ENCODE measurements at places on chromosomes 4 and X.

DNA sequence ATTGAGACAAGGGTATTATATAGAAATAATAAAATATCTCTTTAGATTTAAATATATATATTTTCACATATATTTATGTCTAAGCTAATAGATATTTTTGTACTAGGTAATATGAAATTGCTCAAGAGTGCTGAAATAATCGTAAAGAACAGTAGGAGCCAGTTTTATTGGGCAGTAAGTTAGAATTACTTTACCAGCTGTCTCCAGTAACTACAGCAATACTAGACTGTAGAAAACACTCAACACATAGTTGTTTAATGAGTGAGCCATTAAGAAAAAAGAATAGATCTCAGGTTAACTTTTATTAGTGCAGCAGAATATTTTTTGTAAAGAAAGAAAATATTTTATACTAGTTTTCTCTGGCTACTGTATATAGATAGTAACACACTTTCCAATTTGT is 715.2 kb downstream of the TRIML1 start:
- DNase-seq, result no peak

GRCh38 chr4:24236532-24236931 is 346.7 kb upstream of the PPARGC1A start:
- DNase-seq, result no peak

GRCh38 chrX:47633689-47634590 is 4.2 kb upstream of the CFP start:
- no peak for DNase-seq

GRCh38 chrX:23787745-23788118 is 4.8 kb downstream of the SAT1 start:
- DNase-seq, result no peak

- DNase-seq, result no peak
These were observed 43.2 kb upstream of the SFRP2 start for GRCh38 chr4:153832054-153832453.
